ENCODE measurements at places on chromosomes 7 and 10.

DNA sequence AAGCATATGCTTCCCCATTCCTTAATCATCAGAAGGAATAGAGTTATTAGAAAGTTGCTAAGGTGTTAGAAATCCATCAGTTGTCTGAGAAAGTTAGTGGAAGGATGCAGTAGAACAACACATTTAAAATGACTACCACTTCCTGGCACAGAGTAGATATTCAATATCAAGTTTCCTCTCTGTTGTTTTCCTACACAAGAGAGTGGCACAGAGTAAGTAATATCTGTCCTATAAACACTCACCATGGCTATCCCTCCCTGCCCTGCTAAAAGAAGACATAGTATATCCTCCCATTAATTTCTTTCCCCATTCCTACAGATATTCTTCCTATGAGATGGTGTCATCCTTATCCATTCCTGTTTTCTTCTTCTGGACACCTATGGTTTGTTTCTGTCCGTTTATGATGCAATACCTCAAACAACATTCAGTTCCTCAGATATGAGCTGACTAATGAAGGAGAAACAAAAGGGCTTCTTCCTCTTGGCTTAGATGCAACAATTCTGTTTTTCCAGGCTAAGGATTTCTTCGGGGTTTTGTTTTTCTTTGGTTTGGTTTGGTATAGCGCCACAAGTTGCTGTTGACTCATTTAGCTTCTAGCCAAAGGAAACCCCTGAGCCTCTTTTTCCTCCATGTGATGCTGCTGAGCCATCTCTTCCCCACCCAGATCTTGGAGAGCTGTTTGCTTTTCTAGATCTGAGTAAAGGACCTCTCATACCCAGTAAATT lies 32.9 kb upstream of the BPGM start:
- DNase-seq, result no peak

DNA sequence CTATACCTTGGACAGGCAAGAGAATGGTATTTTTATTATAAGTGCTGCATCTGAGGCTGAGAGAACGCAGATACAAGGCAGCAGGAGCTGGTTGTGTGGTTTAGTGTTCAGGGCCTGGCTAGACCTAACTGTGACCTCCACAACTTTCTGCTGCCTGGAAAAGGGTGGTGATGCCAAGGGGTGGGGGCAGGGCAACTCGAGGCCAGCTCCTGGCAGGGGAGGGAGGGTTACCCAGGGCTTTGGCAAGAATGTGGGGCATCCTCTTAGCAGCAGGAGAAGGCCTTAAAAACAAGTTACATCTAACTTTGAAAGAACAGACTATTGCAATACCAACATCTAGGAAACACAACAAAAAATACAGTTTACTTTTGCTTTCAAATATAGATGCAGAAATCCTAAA lies 13.0 kb downstream of the MXI1 start:
- no peak for DNase-seq

GRCh38 chr10:131816157-131816775 lies 84.5 kb upstream of the PPP2R2D start:
- DNase-seq, result no peak

- no peak for DNase-seq
Measured at GRCh38 chr7:47343061-47343455, 238.9 kb downstream of the TNS3 start.

- no peak for DNase-seq
Measured at GRCh38 chr7:66099232-66099550, 15.5 kb upstream of the CRCP start.

- no peak for DNase-seq
Measured at GRCh38 chr10:132208462-132209050, 21.8 kb downstream of the DPYSL4 start.

DNA sequence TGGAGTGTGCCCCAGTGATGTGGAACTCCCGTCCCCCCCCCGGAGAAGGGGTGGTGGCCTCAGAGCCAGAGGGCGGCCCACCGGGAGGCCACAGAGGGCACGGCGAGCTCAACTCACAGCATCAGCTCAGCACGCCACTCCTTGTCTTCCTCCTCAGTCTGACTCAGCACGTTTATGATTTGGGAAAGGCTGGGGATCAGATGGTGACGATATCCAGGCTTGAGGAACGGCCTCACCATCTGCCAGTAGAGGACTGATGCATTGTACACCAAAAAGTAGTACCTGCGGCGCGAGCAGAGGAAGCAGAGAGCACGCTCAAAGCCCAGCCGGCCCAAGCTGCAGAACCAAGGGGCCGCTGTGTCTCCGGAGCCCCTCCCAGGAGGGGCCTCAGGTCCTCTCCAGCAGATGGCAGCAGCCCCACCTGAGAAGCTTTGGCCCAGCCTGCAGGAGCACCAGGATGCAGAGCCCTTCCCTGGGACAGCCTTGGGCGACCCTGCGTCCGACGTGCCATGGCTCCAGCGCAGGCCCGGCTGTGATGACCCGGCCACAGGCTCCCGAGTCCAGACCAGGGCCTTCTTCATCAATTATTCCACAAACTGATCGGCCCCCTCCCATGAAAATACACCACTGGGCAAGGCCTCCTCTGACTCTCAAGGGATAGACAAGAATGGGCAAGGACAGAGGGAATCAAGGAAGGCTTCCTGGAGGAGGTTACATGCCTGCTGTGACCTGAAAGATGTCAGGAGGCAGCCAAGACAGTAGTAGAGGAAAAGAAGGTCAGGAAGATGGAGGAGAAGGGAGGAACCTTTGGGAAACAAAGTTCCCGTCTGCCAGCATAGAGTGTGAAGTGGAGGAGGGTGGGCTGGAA lies 3.7 kb downstream of the CFAP46 start:
- DNase-seq, result no peak
